NCI-H1105 (cell line): ENCODE measurements at places on chromosomes 2 and 18.

GRCh38 chr2:69893684-69894551, at the start of gene SNRNP27:
TSS of gene SNRNP27 (plus strand) at chr2:69893956. CDS start at chr2:69893985, 29 bp downstream.
- peak; percentile 65 for DNase-seq

- peak; percentile 19 for DNase-seq
These were observed 55.7 kb downstream of the MSH6 start for GRCh38 chr2:47838686-47839085.

GRCh38 chr18:649341-649740, 8.1 kb upstream of the TYMS start:
- no peak for DNase-seq

- DNase-seq: no peak
These were observed 60.7 kb downstream of the CXCR4 start for GRCh38 chr2:136057023-136057801.

DNA sequence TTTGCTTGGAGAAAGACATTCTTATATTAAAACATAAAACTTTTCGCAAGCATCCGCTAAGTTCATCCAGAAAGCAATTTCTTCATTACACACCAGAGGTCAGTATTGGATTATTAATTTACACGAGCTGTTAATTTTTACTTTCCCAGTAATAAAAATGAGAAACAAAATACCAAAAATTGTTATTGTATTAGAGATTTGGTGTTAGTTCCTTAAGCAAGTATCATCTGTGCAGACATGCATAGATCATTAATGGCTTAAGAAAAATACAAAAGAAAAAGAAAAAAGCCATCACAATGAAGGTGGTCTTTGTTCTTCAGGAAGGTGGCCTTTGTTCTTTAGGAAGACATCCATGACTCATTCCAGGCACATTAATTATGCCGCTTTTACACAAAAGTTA, 53.6 kb upstream of the HNMT start:
- no peak for DNase-seq

GRCh38 chr2:130798472-130799218, 38.1 kb upstream of the ARHGEF4 start:
- DNase-seq: peak; percentile 78

DNA sequence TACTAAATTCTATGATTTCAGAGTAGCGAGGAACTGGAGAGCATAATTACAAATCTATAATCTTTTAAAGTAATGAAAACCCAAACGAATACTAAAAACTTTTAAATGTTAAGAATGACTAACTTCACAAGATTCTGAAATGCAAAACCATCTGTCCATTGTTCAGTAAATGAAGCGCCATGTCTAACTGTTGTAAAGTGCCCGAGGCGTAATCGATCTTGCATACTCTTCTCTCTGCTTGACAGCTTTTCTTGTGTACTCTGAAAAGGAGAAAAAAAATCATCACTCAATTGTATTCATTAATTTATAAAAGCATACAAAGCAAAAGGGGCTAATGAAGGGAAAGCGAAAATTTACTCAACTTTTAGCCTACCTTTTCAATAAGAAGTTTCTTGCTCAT, 111.0 kb downstream of the TLK1 start:
- DNase-seq: no peak

- DNase-seq: no peak
These were observed 49.3 kb downstream of the GLS start for GRCh38 chr2:190929919-190930318.

DNA sequence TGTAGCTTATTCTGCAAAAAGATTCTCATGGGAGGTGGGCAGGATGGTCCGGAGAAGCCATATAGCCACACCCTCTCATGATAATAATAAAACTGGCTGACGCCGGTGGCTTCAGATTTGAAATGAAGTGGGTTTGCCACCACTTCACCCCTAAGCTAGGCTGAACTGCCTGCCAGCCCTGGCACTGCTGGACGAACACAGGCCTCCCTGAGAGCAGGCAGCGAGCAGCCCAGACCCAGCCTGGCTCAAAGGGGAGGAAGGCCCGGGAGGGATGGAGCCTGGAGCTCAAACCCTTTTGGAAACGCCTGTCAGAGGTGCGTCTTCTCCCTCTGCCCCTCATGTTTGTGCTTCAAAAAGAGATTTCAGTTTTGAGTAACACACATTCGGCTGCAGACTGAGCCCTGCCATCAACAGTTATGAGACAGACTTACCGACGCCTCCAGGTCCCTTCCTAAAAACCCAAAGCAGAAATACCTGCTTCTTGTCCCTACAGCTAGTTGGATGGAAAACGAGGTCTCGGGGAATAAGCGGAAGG, 71.1 kb upstream of the HPCAL1 start:
- DNase-seq: no peak

- no peak for DNase-seq
These were observed 22.5 kb upstream of the REL start for GRCh38 chr2:60858897-60859311.

DNA sequence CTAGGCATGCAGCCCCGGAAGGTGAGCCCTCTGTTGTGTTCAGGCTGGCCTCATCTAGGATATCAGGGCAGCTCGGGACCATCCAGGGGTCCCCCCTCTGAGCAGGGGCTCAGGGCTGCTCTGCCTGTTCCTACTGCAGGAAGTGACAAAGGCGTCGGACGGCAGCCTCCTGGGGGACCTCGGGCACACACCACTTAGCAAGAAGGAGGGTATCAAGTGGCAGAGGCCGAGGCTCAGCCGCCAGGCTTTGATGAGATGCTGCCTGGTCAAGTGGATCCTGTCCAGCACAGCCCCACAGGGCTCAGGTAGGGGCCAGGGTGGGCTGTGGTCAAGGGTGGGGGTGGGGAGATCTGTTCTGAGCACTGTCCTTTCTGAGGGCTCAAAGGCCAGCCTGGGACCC, 13.1 kb downstream of the KCNIP3 start:
- no peak for DNase-seq

- DNase-seq: no peak
These were observed 32.0 kb upstream of the GPR39 start for GRCh38 chr2:132384491-132385151.

- no peak for DNase-seq
These were observed 177.8 kb downstream of the BCL2 start for GRCh38 chr18:63141778-63142176.

DNA sequence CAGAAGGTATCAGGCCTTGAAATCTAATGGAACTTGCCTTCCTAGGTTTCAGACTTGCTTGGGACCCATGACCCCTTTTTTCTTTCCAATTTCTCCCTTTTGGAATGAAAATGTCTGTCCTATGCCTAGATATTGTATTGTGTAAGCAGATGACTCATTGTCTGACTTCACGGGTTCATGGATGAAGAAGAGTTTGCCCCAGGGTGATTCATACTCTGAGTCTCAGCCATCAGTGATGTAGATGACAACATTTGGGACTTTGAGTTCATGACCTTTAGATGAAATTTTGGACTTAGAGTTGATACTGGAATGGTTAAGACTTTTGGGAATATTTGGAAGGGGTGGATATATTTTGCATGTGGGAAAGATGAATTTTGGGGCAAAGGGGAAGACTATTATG, 11.2 kb upstream of the SCYGR5 start:
- no peak for DNase-seq

GRCh38 chr2:115384399-115384798, 942.0 kb downstream of the DPP10 start:
- DNase-seq: no peak

DNA sequence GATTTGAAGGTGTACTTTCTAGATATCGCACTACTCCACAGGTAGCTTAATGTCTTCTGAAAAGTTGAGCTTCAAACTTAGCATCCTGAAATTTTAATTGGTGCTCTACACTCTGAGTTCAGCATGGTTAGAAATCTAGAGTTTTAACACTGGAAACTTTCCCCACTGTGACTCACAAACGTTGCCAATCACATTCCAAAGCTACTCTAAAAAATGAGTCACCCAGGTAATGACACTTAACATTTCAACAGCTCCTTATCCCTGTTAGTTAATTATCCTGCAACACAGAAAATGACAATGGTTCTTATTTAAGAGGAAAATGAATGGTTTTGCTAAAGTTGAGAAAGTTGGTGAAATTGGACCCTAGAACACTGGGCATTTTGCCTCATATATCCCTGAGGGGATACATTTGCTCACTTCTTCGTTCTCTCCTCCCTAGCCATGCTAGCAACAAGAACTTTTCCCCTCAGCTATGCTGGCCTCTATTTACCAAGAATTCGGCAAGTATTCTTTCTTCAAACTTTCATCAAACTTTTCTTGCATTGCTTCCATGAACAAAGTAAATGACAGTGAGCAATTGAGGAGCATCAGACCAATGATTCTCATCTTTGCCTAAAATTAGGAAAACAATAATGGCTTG, 1024.1 kb upstream of the KLHL29 start:
- no peak for DNase-seq

DNA sequence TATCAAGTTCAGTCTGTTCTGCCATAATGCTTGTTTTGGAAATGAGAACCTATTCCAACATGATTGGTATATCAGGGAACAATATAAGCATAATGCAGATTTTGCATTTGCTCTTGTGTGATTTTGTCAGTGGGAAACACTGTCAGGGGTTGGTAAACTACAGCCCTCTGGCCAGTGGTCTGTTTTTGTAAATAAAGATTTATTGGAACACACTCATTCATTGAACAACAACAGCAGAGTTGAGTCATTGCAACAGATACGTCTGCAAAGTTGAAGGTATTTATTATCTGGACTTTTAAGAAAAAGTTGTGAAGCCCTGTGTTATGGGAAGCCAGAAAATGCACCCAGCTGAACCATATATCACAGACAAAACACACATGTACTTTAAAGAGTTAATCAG, 83.1 kb downstream of the MCFD2 start:
- DNase-seq: no peak

DNA sequence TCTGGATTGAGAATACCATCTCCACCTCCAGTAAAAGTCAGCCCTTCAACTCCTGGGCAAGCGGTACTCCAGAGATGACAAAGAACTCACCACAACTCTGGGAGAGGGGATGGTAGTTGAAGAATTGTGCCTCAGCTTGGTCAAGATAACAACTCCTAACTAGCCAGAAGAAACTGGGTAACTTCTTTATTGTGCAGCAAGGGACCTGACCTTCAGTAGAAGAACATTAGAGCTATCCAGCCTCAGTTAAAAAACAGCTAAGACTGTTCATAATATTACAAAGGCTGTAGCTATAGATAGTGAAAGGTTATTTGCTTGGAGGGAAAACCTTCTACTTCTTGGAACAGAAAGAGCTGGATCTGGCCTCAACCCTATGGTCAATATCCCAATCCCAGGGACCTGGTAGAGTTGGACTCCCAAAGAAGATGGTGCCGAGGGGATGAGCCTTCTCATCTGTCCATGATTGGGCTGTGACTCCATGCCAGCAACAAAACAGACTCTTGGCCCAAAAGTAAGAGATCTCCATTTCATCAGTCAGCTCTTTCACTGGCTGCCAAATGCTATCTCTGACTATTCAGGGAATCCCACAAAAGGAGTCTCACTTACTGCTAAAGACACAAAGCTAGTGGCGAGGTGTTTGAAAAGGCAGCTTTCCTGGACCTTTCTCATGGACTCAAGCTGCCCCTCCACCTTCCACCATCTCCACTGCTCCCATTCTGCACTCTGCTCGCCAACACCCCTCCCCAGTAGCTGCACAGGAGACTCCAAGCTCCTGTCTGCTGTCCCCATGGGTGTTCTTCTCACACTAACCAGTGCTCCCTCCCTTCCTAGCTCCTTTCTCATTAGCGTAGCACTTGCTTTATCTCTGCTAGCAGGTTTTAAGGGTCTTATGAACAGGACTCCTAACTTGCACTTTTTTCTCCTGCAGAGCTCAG, 145.8 kb downstream of the CAPN13 start:
- DNase-seq: no peak

GRCh38 chr2:10095175-10095574, 15.0 kb upstream of the CYS1 start:
- no peak for DNase-seq

GRCh38 chr2:32902986-32903385, 43.8 kb upstream of the LTBP1 start:
- DNase-seq: no peak

GRCh38 chr2:1752751-1753150, 8.4 kb upstream of the PXDN start:
- no peak for DNase-seq

GRCh38 chr2:88735133-88735532, 43.7 kb downstream of the RPIA start:
- DNase-seq: no peak

DNA sequence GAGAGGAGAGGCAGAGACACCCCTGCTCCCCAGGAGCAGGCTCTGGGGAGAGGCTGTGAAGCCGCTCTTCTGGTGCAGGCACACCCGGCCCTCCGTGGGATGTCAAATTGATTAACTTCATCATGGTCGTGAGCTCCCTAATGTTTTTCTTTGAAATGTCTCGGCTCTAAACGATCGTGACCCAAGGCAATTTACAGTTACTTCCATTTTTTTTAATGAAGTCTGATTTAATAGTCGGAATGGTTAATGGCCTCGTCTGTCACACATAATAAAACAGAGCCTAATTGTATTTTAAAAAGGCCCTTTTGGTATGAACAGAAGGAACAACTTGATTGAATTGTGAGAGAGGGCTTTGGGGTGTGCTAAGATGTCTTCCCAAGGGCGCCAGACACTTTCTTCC, 130.2 kb downstream of the SMAD2 start:
- DNase-seq: no peak

DNA sequence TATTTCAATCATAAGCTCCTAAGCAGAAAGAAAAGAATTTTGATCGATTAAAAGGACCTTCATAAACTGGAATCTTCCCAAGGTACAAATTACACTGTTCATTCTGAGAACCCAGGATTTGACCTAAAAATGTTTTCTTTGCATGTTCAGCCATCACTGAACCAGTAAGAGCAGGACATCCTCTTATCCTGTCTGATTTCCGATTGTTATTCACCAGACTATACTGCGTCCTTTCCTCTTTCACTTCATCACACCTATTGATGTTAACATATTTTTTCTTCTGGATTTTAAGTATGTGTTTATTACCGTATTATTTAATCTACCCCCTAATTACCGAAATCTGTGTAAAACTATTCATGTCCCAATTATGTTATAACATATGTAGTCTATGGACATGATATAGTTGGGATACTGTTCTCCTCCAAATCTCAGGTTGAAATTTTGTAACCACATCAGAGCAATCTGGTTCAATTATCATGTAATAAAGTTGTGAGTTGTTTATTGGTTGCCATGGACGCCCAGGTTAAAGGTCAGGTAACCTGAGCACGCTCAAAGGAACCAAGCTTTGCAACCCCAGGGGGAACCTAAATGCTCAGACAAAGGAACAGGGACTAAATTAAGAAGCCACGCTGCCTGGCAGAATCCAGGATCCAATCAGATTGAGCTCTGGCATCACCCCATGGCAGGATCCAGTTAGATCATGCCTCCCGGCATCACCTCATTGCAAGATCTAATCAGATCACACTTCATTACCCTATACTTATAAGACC, 11.6 kb upstream of the TBC1D8 start:
- DNase-seq: no peak

GRCh38 chr2:96148410-96149217, 3.4 kb upstream of the DUSP2 start:
- peak; percentile 91 for DNase-seq

DNA sequence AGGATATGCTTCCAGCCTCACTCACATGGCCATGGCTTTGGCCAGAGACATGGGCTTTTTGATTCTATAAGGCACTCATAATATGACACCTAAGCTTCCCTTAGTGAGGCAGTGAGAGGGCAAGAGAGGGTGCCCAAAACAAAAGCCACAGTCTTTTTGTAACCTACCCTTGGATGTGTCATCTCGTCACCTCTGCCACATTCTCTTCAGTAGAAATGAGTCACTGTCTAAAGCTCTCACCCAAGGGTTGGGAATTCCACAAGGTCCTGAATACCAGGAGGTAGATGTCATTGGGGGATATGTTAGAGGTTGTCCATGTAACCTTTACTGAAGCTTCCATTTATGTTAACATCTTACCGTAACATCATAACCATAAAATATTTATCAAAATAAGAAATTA, 108.4 kb downstream of the ALMS1 start:
- no peak for DNase-seq

- no peak for DNase-seq
These were observed 49.9 kb downstream of the SOX11 start for GRCh38 chr2:5742126-5742525.
